ENCODE measurements at places on chromosomes 2 and 18.

GRCh38 chr2:100197631-100198153 lies 55.3 kb upstream of the AFF3 start:
- DNase-seq, result peak; percentile 24

DNA sequence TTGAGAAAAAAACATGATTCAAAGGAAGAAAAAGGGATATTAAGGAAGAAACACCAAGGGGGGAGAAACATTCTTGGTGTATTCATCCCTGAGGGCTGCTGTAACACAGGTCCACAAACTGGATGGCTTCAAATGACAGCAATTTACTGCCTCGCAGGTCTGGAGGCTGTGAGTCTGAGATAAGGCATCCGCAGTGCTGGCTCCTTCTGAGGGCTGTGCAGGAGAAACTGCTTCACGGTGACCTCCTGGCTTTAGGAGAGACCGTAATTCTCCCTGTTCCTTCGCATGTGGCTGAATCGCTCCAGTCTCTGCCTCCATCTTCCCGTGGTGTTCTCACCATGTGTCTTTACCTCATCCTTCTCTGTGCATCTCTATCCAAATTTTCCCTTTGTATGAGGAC lies 490.7 kb downstream of the EIPR1 start:
- no peak for DNase-seq

GRCh38 chr2:17756668-17757067 lies 2.7 kb downstream of the GEN1 start:
- no peak for DNase-seq

DNA sequence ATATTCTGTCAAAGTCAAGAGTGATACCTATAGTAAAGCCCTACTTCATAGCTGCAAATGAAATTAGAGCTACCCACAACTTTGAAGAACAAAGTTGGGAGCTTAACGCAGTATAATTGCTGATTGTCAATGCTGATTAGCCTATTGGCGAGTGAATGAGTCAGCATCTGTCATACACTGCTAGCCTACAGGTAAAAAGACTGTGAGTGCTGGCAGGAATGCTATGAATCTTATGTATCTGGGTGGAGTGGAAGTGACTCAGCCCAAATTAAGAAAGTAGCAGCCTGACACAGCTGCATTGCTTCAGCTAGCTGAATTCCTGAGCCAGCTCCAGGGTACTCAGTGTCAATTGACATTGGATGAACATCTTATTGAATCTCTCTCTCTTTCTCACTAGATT lies 179.4 kb upstream of the DCC start:
- DNase-seq, result no peak

Measured in posterior cingulate gyrus (tissue), 11 donors.